D721Med (cell line): ENCODE measurements at places on chromosomes 13 and 19.

DNA sequence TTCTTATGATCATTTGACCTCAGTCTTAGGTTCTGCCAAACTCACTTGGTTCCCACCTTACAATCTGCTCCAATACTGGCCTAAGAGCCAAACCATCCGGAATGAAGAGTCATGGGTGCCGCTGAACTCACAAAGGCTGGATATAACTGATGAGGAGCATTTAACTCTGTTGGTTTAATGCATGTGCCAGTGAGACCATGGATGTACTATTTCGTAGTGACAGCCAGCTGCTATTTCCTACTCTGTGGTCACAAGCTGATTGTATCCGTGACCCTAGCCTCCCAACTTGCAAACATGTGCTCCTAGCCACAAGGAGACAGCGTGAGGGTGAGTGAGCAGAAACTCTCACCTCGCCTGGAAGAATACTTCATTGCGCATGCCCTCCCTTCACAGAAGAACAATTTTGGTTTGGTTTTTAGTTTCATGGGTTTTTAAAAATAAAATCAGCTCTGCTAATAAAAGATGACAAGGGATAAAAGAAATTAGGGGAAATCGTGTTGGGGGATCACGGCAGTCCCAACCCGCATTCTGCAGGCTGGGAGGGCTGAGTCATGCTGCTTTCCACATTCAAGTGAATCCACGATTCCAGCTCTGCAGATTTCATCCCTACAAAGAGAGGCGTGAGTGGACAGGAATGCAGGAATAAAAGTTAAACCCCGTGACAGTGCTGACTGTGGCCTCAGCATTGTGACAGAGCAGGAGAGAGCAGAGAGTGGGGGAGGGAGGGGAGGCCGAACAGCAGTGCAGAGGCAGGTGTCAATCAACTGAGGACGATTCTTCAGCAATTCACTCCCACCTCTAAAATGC lies 66.8 kb upstream of the RAP2A start:
- no peak for DNase-seq

DNA sequence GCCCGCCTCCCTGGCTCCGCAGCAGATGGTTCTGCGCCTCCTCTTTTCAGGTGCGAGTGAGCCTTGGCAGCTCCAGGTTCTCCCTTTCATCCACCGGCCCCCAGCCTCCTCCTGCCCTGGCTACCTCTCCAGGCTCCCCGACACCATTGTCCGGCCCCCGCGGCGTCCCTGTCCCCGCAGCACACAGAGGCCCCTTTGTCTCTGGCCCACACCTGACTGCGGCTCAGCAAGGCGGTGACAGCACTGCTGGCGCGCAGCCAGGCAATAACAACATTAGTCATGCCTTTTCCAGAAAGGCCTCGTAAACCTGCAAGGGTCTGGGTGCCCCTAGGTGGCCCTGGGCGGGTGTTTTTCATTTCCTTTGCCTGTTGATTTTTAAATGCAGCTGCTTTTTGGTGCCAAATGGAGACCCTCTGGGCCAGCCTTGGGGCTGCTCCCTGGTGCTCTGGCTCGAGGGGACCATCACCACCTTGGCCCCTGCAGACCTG lies 73.2 kb upstream of the MEDAG start:
- DNase-seq: no peak

DNA sequence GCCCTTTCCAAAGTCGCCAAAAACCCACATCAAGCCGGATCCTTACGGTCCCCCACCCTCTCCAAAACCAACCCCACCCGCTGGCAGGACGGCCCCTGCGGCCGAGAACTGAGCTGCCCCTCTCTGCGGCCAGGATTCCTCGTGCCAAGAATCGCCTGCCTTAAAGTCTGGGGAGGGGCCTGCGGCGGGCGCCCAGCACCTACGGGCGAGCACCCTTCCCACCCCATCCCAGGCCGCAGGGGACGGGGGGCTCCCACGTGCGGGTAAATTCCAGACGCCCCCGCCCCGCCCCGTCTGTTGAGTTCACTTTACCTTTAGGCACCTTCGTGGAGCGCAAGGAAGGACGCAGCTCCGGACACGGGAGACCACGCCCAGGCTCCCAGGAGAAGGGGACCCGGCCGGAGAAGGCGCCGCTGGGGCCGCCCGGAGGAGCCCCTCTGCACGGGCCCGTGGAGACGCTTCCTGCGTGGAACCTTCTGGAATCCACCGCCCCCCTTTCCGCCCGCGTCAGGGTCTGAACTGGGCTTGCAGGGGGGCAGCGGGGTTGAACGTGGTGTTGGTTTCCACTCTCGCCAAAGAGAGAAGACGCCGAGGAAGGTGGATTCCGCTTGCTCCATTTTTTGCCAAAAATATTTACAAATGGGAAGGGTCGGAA lies 22.8 kb downstream of the ONECUT3 start:
- no peak for DNase-seq

- DNase-seq: no peak
Observed at GRCh38 chr19:34838753-34839431, 65.9 kb upstream of the ZNF599 start.

- DNase-seq: no peak
Observed at GRCh38 chr13:98446234-98446621, 130.7 kb downstream of the STK24 start.

DNA sequence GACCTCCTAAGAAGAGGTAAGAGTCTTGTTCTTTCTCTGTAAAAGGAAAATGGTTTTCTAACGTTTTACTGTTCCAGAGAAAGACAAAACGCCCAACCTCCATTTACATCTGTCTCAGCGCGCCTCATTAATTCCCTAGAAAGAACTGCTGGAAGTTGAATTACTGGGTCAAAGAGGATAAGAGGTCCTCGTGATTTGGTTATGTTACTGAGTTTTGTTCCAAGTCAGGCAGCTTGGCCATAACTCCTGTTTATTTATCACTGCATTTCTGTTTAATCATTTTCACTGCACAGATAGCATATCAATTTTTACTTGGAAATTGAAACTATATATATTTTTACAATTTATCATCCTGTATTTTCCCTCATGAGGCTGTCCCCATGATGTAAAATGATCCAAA lies 112.9 kb upstream of the PEG3 start:
- no peak for DNase-seq

DNA sequence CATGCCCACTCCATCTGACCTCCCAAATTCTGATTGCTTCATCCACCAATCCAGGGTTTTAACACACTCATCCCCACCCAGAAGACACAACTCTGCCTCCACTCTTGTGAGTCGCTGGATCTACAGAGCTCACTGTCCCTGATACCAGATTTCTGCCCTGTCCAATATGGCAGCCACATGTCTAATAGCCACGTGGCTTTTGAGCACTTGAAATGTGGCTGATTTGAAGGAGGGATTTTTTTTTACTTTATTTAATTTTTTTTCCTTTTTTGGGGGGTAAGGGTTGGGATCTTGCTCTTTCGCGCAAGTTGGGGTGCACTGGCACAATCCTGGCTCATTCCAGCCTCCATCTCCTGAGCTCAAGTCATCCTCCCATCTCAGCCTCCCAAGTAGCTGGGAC lies 24.8 kb upstream of the OLFM2 start:
- no peak for DNase-seq

- no peak for DNase-seq
Observed at GRCh38 chr13:66489586-66489985, 740.5 kb downstream of the PCDH9 start.

- DNase-seq: no peak
Observed at GRCh38 chr13:106748785-106749184, 180.8 kb upstream of the ARGLU1 start.
